ENCODE measurements at places on chromosomes 7 and 10.

- DNase-seq = no peak
Observed at GRCh38 chr7:138435231-138435919, 24.7 kb upstream of the TRIM24 start.

- DNase-seq = no peak
Observed at GRCh38 chr7:45649560-45650346, 75.6 kb downstream of the ADCY1 start.

DNA sequence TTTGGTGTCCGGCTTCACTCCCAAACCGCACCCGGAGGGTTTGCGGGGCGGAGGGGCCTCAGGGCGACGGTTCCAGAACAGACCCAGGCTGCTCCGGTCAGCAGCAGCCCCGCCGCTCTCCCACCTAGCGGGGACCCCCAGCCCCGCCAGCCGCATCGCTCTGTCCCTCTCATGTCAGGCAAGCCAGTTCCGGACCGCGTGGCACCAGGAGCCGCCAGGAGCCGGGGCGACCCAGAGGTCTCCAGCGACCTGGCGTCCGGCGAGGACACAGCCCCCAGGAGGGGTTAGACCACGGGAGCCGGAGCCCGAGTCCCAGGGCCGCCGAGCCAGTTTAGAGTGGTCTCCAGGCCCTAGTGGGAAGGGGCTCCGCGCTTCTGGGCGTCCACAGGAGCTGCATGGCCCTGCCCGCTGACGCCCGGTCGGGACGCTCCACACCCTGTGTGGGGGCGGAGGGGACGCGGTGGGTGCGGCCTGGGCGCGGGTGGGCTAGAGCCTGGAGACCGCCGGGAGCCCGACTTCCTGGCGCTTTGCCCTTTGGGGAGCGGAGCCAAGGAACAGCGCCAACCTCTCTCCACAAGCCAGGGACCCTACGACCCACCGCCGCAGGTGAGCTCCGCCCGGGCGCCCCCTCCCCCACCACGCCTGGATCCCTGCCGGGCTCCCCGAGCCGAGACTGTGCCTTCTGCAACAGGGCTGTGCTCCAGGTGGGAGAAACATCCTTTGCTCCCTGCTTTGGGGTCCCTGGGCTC is 43.4 kb downstream of the ZNF117 start:
- no peak for DNase-seq

DNA sequence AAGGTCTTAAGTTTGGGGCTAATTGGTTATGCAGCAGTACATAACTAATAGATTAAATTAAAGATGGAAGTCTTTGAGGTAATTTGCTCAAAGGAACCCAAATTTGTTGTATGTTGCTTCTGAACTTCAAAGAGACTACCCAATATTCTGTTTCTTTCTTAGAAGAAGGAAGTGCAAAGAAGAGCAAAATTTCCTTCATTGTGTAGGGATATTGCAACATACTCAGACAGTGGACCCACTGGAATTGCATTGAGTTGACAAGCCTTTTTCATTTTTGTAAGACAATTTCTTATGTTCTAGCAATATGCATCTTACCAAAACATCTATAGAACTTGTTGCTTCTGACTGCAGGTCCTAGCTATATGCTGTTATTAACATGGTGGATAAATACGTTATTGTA is 527.8 kb downstream of the SH2D4B start:
- no peak for DNase-seq

- DNase-seq = no peak
Observed at GRCh38 chr10:21668831-21669230, 134.8 kb downstream of the MLLT10 start.

DNA sequence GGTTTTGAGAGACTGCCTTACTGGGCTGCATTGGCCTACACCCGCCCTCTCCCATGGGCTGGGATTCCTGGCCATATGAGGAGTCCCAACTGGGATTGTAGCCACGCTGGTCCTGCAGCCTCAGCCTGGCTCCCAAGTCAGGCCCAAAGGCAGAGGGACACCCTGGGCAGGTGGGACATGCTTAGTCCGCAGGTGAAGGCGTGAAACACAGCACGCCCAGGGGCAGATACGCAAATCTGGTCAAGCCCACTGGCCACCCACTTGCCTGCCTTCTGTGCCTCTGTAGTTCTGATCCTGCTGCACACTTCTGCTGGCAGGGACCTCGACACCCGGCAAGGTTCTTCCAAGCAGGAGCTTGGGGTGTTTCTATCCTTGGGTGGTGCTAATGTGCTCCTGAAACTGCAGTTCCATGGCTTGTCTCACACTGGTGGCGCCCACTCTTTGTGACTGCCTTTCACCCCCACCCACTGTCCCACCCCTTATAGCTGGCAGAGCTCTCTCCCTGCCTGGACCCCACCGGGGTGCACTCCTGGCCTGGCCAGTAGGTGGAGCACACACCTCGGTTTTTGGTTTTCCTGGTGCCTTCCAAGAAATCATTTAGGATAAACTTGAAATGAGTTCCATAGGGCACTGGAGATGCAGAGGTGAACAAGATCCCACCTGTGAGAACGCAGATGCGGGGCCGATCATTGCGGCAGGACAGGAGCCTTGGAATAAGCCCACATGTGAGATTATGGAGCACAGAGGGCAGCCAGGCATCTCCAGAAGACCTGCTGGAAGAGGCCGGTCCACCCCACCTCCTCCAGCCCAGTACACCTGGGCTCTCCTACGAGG is 47.9 kb downstream of the MKI67 start:
- peak; percentile 35 for DNase-seq

GRCh38 chr10:24950439-24950838 is 2.0 kb downstream of the PRTFDC1 start:
- DNase-seq = no peak

DNA sequence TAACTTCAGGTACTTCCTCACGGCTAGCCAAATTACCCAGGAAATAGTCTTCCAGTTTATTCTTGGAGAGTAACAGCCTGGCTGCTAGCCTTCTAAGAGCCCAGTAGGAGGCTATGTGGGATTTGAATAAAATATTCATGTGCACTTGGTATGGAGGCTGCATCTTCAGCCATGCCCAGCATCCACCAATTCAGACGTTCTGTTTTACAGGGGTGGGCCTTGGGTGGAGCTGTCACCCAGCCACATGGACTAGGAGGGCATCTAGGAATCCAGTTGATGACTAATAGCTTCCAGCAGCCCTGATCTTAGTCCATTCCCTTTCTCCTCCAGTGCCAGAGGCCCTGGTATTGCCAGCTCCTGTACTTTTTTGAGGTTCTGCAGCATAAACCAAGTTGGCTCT is 66.3 kb upstream of the ZRANB1 start:
- DNase-seq = no peak

DNA sequence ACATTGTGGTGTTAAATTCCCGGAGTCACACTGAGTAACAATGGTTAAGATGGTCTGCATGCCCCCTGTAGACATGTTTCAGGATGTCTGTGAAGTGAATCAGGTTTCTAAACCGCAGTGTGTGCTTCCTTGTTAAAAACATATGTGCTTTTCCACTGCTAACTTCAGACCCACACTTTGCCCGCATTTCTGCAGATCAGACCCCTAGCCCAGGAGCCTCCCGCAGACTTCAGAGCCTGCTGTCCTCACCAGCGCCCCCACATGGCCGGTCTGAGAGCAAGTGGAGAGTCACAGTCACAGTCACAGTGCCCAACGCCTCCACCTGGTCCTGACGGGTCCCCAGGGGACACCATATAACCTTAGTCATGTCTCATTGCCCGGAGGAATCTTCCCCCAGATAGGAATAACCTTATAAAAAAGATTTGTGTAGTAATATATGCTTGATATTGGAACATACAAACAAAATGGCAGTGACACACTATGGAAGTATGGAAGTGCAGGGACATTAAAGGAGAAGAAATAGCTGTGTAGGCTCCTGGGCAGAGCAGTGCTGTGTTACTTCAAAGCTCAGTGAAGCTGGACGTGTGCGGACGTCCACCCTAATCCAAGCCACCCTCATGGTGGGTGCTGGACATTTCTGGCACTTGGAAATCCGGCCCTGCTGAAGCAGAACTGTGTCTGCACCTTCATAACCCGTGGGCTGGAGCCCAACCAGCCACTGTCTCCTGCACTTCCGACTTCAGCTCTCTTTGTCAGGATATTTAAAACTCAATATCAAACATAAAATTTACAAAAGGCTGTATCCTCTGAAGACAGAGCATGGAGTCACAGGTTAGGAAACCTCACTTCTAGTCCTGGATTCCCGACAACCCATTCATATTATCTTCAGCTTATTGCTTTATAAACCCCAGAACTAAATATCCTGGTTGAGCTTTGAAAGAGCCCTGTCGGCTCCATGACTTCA is 29.0 kb downstream of the GSTO2 start:
- DNase-seq = no peak

GRCh38 chr7:155097338-155097737 is 27.2 kb downstream of the HTR5A start:
- DNase-seq = no peak

DNA sequence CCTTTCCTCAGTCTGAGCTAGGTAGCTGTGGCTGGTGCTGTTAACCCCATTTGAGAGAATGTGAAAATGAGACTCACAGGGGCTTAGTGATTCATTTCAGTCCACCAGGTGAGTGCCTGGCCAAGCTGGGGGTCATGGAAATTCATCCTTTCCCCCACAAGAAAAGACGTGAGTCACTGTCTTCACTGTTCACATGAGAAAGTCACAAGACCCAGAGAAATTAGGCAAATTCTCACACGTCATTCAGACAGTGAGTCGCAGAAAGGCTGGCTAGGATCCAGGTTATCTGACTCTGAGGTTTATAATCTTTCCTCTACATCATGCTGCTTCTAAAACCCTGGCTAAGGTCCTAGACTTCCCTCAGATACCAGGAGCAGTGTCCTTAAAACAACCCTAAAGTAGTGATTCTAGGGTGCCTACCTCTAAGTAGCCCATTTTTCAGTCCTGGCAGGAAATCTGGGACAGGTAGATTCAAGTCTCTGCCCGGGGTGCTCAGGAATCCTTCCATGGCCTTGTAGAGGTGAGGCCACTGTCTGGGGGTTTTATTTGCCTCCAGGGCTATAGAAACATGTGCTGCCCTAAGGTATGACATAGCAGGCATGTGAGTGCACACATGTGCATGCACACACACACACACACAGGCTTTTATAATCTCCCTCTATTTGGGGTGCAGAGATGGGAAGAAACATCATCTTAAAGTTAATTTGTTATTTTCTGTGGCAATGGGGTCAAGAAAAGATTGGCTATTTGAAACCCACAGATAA is 427.9 kb upstream of the CELF2 start:
- no peak for DNase-seq

DNA sequence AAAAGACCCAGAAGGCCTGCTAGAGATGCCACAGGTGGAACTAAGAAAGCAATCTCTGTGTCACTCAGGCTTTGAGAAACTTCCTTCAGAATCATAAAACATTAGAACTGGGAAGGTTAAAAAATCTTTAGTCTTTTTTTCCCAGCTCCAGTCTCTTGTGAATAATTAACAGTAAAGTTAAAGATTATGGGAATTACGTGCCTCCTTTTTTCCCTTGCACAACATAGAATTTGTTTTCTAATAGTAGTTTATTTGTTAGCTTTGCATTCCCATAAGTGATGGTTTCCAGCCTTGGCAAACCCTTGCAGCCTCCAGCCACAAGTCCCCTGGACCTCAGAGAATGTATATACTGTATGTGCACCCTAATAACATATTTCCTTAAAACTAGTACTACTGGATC is 128.3 kb downstream of the TPST1 start:
- DNase-seq = no peak

- no peak for DNase-seq
Observed at GRCh38 chr7:55096323-55096722, 77.5 kb downstream of the EGFR start.

DNA sequence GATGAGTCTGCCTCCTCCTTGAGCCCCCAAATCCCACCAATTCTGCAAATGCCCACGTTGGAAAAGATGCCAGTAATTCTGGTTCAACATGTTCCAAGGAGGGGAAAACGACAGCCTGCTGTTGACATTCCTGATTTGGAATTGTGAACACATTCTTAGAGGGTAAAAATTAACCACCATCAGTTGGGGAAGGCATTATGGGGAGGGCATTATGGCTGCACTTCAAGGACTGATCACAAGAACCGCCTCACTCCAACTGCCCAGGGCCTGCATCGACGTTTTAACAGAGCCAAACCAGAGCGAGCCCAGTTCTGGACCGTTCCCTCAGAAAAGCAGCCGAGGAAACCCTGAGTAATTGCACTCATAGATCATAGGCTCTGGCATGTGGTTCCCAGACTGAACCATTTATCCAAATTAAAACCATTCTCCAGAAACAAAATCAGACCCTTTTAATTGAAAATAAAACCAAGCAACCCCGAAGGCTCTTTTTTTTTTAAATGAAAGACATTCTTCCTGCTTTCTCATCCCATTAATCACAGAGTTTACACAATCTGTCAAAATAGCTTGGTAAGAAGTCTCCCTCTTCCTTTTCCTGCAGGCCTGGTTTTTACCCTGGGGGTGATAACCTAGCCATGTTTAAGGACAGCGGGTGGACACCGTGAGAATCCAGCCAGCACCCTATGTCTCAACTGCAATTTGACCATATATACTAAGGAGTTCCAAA is 8.0 kb downstream of the TNS3 start:
- no peak for DNase-seq

GRCh38 chr10:73888514-73888913 is 14.2 kb upstream of the CAMK2G start:
- DNase-seq = no peak

GRCh38 chr10:24858288-24859270 is 93.8 kb downstream of the PRTFDC1 start:
- DNase-seq = no peak

- DNase-seq = no peak
Observed at GRCh38 chr7:23299770-23300300, 696 bp downstream of the MALSU1 start.

GRCh38 chr10:47264797-47265281 is 35.2 kb upstream of the GDF10 start:
- DNase-seq = no peak

DNA sequence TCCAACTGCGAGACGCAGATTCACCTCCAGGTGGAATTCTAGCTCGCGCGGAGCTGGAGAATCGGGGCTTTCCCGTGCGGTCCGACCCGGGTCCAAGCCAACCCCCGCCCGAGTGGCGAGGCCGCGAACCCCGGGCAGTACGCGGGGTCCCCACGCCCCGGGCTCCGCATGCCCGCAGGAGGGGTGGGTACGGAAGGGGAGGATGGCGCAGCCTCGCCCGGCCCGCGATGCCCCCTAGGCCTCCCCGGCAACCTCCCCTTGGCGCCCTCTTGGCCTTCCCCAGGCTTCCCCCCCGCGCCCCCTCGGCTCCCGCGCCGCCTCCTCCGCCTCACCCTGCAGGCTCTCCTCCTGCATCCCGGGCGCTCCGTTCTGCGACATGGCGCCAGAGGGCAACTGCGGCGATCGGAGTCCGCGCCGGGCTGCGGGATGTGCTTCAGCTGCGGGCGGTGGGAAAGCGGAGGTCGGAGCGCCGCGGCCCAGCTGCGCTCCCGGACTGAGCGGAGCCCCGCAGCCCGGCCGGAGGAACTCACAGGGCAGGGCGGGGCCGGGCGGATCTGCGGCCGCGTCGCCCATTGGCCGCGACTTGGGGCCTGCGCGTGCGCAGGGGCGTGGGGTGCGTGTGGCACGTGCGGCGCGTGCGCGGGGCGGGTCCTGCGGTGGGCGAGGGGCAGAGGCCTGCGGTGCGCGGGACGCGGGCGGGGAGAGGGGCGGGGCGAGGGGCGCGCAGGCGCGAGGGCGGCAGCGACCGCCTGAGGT is at the start of gene BNIP3:
BNIP3 (minus strand) TSS at position 495 of the 756 bp plus-strand sequence; CDS start at position 378, 117 bp downstream.
- peak; percentile 98 for DNase-seq

Measured in CD4-positive, alpha-beta T cell (primary cell).